ENCODE measurements at places on chromosomes 2 and 18. TPM values are rescaled to one million over a fixed set of nuclear protein-coding genes. Genes with fewer than 3 reads are reported as not detected.

GRCh38 chr2:59888015-59888414 lies 665.4 kb downstream of the BCL11A start:
- DNase-seq, result no peak

GRCh38 chr18:28766027-28766426 lies 589.1 kb upstream of the CDH2 start:
- no peak for DNase-seq

DNA sequence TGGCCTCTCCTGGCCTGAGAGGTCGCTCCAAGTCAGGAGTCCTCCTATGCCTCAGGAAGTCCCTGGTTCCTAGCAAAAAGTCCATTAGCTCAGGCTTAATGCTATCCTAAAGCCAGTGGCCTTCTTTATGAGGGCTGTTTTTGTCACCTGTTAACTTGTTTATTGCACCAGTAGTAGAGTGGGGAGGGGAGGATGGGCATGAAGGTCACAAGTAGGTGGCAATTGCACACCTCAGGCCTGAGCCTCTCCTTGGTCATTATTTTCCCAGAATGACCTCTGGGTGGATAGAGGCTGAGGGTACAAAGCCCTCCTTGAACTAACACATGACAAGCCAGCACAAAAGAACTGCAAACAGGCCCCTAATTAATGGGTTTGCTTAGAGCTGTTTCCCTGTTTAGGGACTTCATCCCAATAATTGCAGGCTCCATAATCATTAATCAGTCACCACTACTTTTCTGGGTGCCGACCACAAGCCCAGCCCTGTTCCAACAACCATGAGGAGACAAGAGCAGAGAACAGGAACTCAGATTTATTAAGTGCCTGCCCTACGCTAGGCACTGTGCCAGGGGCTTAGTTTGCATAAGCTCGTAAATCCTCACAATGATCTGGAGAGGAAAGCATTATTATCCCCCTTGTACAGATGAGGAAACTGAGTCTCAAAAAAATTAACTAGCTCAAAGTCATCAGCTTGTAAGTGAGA lies 123.0 kb upstream of the PKDCC start:
- no peak for DNase-seq

DNA sequence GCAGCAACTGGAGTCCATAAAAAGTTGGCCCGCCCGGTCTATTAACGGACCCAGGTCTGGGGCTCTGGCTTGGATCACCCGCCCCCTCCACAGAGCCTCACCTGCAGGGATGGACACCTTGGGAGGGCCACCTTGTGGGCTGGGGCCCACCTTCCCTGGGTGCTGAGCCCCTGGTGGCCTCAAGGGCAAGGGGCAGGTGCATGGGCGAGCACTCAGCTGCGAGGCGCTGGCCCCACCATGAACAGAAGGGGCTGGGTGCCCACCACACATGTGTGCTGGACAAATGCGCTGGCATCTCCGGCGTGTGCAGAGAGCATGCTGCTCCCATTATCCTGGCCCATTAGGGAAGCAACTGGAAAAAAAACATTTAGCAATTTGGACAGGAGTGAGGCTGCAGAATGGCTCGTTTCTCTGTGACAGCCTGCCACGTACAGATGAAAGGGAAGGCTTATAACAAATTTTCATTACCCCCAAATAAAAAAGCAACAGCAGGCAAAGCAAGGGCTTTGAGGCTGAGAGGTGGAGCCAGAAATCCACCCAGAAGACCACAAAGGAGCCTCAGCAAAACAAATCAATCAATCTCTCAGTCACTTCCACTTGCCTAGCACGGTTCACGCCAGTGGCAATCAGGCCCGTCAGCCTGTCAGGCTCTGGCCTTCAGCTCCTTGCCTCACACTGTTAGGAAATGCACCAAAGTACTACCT lies 253.1 kb upstream of the ZNF521 start:
- DNase-seq, result no peak

DNA sequence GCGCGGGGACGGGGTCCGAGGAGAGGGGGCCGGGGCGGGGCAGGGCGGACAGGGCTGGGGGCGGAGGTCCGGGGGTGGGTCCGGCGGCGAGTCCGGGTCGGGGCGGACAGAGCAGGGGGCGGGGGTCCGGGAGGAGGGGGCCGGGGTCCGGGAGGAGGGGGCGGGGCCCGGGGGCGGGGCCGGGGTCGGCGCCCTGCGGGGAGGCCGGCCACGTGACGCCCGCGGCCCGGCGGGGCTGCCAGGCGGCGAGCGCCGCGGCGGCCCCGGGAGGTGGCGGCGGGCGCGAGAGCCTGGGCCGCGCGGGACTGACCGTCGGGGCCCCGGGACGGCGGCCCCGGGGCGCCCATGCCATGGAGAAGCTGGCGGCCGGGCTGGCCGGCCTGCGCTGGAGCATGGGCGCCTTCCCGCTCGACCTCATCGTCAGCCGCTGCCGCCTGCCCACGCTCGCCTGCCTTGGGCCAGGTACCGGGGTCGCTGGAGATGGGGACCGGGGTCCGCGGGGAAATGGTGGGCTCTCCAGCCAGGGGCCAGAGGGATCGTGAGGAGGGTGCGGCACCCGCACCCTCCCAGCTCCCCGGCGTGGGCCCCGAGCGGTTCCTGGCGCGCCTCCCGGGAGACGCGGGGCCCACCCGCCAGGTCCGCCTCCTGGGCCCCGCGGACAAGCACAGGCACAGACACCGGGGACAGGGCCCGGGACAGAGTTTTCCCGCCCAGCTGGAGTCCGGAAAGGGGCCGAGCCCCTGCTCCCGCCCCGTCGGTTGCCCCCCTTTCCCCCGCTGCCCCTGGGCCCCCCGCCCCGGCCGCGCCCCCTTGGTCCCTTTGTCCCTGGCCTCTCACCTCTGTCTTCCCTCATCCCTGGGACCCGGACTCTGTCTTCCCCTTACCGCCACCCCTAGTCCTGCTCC lies at the start of gene GAREM2:
Gene GAREM2 (plus strand): TSS at position 218 of the 905 bp plus-strand sequence. CDS start 133 bp downstream, at position 351.
- DNase-seq, result no peak

GRCh38 chr2:107694667-107695066 lies 132.0 kb upstream of the RGPD4 start:
- no peak for DNase-seq

DNA sequence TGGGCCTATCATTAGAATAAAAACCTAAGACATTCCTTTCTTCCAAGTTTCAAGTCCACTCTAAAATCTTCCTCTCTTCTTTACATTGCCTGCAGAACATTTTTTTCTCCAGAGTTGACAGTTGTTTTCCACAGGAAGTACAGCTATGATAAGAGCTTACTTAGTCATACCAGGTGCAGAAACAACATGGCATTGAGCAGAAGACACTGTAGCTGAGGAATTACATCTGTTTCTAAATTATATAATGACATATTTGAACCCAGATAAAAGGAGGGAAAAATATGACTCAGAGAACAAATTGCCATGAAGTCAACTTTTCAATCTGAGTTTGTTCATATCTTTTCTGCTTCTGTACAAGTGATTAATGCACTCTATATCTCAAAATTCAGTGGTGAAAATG lies 30.2 kb downstream of the CMPK2 start:
- no peak for DNase-seq

DNA sequence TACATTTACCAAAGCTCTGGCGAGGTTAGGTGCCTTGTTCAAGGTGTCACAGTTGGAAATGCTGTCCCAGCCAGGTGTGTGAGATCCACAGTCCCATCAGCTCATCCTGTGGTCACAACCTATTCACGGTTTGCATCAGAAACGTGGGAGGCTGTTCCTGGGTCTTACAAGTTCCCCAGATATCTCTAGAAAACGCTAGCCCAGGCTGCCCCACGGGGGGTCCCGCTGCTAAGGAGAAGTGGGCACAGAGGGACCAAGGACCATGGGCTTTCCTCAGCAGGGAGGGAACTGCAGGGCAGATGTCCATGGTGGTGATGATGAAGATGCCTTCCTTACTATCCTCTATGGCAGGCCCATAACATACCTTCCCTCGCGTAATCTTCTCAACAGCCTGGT lies 649 bp downstream of the FECH start:
- no peak for DNase-seq

- no peak for DNase-seq
Measured at GRCh38 chr2:181165199-181165868, 184.9 kb downstream of the UBE2E3 start.

DNA sequence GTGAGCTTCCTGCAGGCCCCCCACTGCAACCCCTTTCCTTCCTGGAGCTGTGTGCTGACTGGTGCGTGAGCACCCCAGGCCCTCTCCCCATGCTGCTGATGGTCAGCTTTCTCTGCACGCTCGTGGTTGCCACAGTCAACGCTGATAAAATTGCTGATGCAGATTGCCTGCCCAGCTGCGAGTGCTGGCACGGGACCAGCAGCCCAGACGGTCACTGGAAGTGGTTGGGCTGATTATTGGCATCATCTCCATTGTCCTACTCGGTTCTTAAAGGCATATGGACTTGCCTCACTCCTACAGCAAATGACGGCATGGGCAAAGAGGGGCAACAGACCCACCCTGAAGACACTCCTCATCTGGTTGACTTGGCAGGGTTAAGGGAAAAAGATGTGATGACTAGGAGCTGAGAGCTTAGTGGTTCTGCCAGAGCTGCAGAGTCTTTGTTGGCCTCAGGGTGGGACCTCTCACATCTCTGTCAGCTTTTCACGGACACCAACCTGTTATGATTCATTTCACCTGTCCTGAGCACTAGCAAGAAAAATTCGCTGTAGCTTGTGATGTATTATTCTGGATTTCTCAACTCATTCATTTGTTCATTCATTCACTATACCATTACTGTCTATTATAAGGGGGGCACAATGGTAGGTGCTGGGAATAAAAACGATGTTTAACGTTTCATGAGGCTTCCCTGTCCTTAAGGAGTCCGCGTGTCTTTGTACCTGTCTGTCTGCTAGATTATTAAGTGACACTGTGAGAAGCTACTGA lies 38.4 kb downstream of the PAX8 start:
- peak; percentile 96 for DNase-seq

DNA sequence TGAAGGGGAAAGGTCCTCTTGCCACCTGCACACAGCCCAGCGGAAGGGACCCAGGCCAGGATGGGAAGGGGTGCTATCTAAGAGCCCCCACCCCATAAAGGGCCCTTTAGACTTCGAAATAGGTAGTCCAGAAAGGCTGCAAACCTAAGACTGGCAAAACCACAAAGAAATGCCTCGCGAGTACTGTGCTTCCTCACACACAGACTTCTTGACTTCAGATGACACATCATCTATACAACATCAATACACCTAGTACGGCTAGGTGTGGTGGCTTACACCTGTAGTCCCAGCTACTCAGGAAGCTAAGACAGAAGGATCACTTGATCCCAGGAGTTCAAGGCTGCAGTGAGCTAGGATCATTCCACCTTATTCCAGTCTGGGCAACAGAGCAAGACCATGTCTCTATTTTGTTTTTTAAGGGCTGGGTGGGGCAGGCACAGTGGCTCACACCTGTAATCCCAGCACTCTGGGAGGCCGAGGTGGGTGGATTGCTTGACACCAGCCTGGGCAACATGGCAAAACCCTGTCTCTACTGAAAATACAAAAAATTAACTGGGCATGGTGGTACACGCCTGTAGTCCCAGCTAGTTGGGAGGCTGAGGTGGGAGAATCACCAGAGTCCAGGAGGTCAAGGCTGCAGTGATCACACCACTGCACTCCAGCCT lies 125.8 kb downstream of the CABLES1 start:
- no peak for DNase-seq

DNA sequence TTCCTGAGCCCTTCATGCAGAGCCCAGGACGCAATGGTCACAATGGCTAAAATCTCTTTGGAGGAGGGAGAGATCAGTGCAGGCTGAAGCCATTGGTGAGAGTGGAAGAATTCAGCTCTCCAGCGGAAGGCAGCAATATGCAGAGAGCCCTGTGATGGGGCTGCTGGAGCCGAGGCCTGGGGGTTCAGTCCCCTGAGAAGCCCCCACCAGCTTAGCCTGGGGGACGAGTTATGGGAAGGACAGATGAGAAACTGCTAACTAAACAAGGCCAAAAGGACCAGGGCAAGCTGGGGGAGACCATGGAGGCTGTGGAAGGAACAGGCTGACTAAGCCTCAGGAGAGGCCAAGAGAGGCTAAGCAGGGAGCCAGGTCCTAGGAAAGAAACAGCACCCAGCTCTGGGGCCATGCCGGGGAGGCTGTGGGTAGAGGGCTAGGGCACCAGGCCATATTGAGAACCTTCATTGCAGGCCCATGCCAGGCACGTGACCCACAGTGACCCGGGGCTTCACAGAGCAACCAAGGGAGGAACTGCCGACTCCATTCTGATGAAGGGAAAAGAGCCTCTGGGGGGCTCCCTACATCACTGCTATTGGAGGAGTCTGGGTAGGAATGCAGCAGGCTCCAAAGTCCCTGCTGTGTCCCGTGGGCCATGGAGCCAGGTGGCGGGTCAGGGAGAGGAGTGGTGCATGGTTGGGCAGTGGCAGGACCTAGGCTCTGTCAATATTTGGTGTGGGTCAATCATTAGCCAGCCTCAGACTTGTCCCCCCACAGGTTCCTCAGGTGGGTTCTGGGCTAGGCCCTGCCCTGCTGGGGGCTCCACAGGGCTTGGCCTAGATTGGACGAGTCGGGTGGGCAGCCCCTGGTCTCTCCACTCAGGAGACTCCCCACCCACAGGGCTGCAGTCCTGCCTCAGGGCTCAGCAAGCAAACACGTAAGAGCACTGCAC lies 19.8 kb downstream of the PROC start:
- DNase-seq, result no peak

DNA sequence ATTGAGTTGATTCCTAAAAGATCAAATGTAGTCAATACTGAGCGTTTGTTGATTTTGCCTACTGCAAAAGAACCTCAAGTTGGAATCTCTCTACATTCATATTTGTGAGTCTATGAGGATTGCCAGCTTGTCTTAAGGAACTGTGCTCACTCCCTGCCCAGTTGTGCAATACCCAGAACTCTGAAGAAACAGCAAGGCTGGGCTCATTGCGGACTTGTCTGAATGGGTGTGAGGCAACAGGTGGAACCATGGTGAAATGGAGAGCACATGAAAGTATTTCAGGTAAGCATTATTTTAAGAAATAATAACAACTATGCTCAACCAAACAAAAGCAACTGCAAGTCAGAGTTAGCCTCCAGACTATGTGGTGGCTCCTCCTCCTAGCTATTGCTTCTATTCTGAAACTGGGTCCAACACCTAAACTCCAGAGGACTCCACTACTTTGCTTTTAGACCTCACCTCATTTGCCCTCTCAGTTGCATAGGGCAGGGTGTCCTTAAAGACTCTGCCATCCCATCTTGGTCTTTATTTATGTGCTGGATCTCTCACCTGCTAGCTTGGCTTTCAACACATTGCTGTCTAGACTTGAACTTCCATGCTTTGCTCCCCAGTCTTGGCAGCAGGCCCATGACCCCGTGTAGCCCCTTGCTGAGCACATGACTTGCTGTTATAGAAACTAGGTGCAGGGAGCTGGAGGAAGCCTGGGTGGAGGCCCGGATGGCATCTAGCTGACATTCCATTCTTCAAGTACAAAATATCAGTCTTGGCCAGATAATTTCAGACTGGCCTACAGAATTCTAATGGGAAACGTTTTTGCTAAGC lies 94.8 kb upstream of the ARL5A start:
- peak; percentile 92 for DNase-seq

The PIEZO2 gene
- total RNA-seq, result 8.8 TPM

The SERPINB13 gene
- not detected for total RNA-seq

The MALL gene
- total RNA-seq, result 32.8 TPM

Data from aorta (tissue), 5 donors.